ENCODE measurements at places on chromosomes 16 and 17.
A peak's percentile ranks its signal among the peaks of the same experiment; 100 is the strongest.

GRCh38 chr16:19185510-19185851, 17.4 kb downstream of the SYT17 start:
- no peak for DNase-seq

DNA sequence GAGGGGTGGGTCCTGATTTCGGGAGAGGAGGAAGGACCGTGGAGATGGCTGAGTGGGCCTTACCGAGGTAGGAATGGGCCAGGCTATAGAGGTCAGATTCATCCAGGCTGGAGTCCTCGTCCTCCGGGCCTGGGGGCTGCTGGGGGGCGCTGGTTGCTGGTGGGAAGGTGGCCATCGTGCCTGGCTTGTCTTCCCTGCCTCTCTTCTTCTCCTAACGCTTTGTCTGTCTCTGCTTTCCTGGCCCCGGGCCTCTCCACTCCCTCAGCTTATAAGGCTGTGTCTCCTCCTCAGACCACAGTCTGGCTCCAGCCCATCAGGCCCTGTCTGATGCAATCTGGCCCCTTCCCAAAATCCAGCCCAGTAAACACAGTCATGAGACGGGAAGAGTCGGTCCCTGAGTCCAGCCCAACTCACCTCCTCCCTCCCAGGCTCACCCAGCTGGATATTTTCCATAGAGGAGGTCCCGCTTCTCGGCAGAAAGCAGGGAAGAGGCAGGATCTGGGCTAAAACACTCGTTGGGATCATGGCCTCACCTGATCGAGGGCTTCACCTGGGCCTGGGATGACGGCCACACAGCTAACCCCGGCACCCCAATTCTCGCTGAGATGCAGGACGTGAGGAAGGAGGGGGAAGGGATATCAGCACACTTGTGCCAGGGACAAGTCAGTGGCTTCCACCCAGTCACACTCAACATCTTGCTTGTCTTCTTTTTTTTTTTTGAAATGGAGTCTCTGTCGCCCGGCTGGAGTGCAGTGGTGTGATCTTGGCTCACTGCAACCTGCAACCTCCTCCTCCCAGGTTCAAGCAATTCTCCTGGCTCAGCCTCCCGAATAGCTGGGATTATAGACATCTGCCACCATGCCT, at the start of gene NUPR1:
NUPR1 (minus strand) TSS at position 242 of the 864 bp plus-strand sequence; CDS start at position 175, 67 bp downstream.
- DNase-seq = peak; percentile 94

GRCh38 chr17:21119247-21119918, 7.4 kb upstream of the DHRS7B start:
- DNase-seq = peak; percentile 83

GRCh38 chr17:611202-611601, 103.4 kb downstream of the VPS53 start:
- DNase-seq = no peak

- no peak for DNase-seq
Observed at GRCh38 chr17:17304521-17304985, 1.4 kb downstream of the NT5M start.

DNA sequence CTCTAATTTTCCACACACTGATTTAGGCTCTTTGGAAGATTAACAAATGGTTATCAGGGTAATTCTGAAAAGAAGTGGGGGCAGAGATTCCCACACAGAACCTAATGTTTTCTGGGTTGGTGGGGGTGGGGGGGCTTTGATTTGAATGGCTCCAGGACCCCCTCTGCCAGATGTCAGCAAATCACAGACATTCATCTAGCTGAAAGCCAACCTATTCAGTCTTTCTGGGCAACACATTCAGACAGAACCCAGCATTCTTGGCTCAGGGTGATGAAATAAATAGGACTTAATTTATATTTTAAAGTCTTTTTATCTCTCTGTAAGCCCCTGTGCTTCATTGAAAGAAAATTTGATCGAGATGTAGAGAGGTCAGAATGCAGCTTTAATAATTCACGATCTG, 533.2 kb downstream of the XYLT1 start:
- DNase-seq = no peak

- no peak for DNase-seq
Observed at GRCh38 chr17:43814026-43814425, 18.9 kb downstream of the MPP3 start.

- no peak for DNase-seq
Observed at GRCh38 chr16:1532771-1533170, 695 bp upstream of the TMEM204 start.

DNA sequence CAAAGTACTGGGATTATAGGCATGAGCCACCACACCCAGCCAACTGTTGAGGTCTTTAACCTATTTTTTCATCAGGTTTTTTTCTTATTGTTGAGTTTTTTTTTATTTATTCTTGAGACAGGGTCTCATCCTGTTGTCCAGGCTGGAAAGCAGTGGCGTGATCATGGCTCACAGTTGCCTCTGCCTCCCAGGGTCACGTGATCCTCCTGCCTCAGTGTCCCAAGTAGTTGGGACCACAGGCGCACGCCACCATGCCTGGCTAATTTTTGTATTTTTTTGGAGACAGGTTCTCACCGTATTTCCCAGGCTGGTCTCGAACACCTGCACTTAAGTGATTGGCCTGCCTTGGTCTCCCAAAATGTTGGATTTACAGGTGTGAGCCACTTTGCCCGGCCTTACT, 95.9 kb downstream of the BCAS3 start:
- DNase-seq = no peak

GRCh38 chr17:9367156-9367555, 208.5 kb downstream of the STX8 start:
- DNase-seq = peak; percentile 66

DNA sequence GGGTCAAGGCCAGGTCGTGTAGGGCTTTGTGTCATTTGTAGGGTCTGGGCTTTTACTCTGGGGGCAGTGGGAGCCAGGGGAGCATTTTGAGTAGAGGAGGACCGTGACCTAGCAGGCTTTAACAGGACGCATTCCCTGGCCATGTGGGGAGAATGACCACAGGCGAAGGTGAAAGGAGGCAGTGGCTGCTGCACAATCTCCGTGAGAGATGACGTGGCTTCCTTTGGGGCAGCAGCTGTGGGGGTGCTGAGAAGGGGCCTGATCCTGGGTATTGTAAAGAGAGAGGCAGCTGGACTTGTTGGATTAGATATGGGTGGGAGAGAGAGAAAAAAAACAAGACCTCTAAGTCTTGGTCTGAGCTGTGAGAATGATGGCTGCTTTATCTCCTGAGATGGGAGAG, 46.0 kb downstream of the KATNIP start:
- peak; percentile 50 for DNase-seq

DNA sequence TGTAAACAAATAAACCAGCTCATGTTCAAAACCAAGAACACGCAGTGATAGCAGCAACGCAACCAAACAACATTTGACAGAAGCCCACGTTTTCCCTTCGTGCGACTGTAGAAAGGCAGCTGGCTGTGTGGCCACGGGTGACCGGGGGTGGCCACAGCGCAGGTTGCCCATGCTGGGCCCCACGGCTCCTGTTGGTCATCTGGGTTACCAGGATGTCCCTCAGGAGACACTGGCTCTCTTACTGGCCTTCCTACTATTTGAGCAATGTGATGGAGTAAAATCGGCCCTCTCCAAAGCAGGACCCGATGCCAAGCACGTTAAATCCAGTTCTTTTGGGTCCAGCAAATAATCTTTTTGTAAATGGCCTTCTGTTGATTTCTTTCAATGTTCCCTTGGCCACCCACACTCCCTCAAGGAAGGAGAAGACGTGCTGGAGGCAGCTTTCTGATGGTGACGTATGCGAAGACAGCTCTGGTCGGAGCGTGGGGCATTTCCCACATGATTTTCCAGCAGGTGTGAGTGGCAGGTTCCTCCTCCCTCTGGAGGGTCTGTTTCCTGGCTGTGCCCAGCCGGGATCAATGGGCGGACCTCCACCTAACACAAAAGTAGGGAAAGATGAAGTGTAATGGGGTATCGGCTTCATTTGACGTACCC, 143.1 kb upstream of the CHMP6 start:
- DNase-seq = no peak

DNA sequence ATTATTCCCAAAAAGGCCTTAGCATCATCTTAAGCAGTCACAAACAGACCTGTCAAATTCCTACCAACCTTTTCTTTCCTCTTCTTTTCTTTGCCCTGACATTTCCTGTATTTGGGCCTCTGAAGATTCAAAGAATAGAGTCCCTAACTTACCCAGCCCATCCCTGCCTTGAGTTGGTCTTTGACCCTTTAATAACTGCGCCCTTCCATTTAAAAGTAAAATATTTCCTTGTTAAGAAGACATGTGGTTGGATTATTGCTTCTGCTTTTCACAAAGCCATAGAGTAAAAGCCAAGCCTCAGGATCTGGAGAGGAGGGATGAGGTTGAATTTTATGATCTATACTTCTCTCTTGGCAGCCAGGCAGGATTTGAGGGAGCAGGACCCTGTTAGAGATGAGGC, 13.2 kb upstream of the CCL23 start:
- no peak for DNase-seq

GRCh38 chr17:9981344-9981915, 76.4 kb upstream of the RCVRN start:
- no peak for DNase-seq

DNA sequence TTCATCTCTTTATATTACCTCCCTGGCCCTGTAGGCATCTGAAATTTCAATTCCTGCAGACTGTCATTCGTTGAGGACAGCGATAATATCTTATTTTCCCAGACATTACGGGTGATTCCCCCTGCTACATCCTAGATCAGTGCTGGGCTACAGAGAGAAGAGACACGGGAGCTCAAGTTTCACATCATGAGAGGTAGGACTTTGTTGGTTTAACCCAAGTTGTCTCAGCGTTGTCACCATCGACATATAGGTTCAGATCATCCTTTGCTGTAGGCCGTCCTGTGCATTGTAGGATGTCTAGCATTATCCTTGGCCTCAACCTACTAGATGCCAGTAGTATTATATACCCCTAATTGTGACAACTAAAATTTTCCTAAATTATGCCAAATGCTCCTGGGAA, 19.3 kb downstream of the MT1X start:
- no peak for DNase-seq

GRCh38 chr16:88649924-88650748, 717 bp downstream of the CYBA start:
- peak; percentile 35 for DNase-seq

DNA sequence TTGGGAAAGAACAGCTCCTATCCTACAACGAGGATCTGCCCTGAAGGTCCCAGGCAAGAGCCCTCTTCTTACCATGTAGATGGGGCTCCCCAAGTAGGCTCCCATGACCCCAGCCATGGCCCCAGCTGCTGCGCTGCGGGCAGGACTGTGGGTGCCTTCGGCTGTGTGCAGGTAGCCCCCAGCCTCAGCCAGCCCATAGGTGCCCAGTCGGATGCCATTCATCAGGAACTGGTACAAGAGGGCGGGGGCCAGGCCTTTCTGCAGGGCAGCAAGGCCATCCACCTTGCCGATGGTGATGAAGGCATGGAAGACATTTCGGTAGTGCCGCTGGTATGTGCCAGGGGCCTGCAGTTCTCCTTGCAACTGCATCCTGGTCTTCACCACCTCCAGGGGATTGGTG, 839 bp downstream of the SLC25A35 start:
- no peak for DNase-seq

DNA sequence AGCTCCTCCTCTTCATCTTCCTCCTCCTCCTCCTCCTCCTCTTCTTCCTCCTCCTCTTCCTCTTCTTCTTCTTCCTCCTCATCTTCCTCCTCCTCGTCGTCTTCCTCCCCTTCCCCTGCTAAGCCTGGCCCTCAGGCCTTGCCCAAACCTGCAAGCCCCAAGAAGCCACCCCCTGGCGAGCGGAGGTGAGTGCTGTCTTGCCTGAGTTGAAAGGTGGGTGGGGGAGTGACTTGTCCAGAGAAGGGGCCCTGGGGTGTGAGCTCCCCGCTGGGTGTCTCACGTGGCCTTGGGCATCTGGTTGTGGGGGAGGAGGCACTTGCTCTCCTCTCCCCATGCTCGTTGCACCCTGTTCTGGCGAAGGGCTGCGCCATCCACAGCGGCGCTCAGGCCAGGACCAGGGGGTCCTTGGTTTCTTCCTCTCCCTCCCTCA, 8.0 kb downstream of the ELOB start:
- DNase-seq = no peak

GRCh38 chr16:53886482-53887378, 182.8 kb downstream of the FTO start:
- DNase-seq = no peak

DNA sequence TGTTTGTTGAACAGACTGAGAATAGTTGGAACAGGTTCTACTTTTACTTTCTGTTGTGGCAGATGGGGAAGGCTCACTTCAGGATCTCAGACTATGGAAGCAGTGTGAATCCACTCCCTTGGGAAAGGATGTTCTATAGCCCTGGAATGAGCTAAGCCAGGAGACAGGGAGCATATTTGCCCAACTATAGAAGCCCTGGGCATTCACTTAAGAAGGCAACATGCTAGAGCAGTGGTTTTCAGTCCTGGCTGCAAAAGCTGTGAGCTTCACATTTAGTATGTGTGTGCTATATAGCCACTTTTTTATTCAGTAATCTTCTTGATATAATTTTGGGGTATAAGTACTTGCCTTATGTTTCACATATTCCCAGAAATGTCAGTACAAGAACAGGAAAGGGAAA, 1.2 kb upstream of the KRT32 start:
- DNase-seq = no peak

GRCh38 chr16:169014-169413, 3.2 kb downstream of the HBM start:
- no peak for DNase-seq

DNA sequence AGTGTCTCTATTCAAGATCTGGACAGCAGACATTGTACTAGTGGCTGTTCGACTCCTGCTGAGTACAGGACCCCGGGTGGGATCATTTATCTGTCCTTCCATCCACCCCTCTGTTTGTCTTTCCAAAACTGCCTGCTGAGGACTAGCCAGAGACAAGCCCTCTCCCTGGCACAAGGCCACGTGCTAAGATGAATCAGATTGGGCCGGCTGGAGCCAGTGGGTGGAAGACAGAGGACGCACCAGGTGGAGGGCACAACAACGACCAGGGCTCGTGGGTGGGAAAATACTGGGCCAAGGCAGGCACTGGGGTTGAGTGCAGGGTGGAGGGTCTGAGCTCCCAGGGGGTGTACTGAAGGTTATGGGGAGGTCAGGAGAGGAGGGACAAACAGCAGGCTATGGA, 1.4 kb upstream of the CA7 start:
- DNase-seq = no peak

- DNase-seq = no peak
Observed at GRCh38 chr16:66590322-66590721, 11.1 kb downstream of the CMTM2 start.

DNA sequence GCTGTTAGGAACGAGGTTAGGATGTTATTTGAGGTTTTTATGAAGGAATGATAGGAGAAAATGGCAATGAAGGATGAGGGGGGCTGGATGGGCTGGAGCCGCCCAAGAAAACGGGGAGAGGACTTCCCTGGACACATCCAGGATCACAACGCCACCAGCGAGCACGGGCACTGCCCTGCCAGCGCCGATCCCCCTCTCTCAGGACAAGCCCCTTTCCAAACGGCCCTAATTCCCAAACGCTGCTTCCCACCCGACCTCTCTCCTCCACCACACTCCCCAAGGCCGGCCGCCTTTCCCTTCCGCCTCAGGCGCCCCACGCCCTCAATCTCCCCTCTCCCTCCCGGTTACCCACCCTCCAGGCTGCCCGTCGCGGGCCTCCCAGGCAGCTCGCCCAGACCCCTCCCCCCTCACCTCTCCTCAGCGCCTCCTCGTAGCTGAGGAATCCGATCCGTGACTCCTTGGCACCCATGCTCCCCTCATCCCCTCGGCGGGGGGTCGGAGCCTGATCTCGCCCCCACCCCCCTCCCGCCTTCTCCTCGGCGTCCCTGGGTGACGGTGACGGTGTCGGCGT, 377 bp downstream of the USP32 start:
- DNase-seq = no peak

- no peak for DNase-seq
Observed at GRCh38 chr16:25033852-25034251, 18.7 kb upstream of the ARHGAP17 start.

GRCh38 chr16:27109666-27110523, 43.2 kb downstream of the C16orf82 start:
- DNase-seq = peak; percentile 88

GRCh38 chr16:3951861-3952736, 71.6 kb upstream of the CREBBP start:
- peak; percentile 90 for DNase-seq

Data from tongue (tissue), 3 donors.